ENCODE measurements at places on chromosomes 1 and 21.

DNA sequence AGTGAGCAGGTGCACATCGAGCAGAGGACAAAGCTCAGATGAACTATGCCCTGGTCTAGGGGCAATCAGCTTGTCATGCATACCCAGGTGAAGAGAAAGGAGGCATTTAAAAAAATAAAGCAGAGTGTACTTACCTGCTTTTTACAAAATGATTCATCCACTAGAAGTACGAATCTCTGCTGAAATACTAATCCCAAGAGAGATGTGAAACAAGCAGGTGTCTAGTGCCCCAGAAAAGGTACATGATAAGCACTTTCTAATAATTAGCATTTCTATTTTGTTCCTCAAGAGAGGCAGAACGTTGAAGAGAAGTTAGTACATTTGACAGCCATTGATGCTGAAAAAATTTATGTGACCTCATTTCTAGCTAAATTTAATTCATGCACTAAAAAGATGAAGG, 31.1 kb downstream of the CHODL start:
- DNase-seq, result peak; percentile 84

- no peak for DNase-seq
Measured at GRCh38 chr1:30465096-30465495, 258.3 kb downstream of the MATN1 start.

GRCh38 chr1:50423670-50424000, 392 bp upstream of the DMRTA2 start:
- DNase-seq, result peak; percentile 85

DNA sequence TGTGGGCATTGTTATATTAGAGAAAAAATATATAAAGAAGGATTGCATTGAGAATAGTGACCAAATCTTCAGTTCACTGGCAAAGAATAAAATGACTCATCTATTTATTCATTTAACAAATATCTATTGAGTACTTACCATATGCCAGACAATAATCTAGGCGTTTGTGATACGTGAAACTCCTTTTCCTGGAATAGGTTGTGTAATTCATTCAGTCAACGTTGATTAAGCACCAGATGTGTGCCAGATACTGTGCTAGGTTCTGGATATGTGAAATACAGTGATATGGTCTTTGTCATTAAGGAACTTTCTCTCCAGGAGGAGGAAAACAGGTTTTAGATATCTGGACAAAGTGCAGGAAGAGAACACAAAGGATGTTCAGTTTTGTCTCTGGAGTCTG, 344.5 kb downstream of the RWDD3 start:
- no peak for DNase-seq

GRCh38 chr1:191255354-191256054, 777.8 kb upstream of the BRINP3 start:
- no peak for DNase-seq

DNA sequence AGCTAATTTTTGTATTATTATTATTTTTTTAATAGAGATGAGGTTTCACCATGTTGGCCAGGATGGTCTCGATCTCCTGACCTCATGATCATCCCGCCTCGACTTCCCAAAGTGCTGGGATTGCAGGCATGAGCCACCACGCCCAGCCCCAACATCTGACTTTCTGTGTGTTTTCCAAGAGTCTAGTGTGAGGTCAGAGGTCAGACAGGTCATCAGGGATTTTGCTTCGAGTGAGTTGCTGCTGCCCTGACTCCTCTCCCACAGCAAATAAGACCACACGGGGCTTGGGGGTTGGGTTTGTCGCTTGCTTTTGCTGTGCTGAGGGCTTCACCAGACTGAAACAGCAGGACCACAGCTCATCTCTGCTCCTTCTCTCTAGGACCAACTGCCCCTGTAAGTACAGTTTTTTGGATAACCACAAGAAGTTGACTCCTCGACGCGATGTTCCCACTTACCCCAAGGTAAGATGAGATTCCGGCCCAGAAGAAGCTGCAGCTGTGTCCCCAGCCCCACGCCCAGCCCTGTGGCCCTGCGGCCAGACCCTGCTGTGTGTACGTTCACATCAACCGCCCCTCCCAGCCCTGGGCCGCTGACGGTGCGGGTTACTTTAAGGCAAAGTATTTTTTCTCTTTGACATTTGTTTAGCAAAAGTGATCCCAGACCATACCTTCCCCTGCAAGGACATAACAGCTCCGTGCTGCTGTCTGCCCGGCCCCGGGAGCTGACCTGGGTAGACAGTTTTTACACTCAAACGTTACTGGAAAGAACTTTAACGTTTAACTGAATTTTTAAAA, 97.5 kb downstream of the PDE9A start:
- DNase-seq, result no peak

GRCh38 chr1:174988539-174988938, 11.2 kb upstream of the CACYBP start:
- no peak for DNase-seq

DNA sequence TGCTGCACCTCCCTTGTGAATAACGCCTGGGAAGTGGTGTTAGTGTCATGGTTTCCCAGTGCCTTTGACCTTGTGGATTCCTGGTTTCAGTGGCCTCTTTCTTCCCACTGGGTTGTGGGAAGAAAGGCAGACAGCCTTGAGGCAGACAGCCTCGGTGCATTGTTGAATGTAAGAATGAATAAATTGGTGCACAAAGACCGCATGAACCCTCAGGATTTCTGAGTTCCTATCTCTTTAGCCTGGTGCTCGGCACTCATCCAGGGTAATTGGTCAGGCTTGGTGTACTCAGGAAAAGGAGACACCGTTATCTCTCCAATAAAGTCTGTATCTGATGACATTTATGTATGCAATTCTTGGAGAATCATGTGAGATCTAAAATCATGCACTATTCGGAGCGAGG, 5.1 kb downstream of the ZNF362 start:
- no peak for DNase-seq

DNA sequence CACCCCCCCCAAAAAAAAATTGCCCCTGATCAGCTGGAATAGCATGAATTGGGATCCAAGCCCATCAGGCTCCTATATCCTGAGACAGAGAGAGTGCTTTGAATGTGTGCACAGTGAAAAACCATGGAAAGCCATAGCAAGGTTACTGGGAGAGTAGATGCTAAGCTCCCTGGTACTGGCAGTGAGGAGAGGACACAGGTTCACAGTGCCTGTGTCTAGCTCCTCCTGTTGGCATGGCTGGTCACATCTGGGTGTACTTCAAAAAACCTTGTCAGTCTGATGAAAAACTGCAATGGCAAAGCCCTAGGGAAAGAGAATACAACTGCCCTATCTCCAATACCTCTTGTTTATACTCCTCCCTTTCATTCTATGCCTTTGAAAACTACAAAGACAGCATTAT, 12.9 kb downstream of the COPA start:
- DNase-seq, result no peak

DNA sequence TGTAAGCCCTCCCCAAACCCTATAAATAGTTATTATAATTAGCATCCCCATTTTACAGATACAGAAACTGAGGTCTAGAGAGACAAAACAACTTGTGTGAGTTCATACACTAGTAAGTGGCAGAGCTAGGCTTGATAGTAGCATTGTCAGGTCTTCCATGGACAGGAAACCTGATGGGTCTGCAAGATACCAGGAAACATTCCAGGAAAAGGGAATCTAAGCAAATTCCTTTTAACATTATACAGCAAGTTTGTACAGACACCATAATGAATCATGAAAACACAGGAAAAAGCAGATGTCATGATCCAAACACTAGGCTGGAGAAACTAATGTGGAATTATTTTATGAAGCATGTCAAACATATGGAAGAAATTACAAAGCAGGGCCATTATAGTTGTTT, 89.1 kb upstream of the KCNK2 start:
- no peak for DNase-seq

DNA sequence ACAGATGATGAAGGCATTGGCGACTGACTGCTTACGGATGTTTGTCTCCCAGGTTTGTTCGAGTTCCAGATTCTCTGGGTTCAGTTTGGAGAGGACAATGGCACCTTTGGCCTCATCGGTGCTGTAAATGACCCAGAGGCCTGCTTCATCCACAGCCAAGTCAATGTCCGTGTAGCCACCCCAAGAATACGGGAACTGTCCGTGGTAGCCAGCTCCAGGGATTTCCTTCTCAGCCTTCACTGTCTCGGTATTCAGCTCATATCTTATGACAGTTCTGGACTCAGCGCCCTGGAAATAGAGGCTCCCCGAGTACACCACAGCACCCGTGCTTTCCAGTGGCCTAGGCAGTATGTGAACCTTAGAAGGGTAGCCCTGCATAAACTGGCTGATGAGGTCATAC, 14.1 kb downstream of the MYOCOS start:
- no peak for DNase-seq

- DNase-seq, result no peak
Measured at GRCh38 chr1:171751221-171751620, 9.4 kb upstream of the VAMP4 start.

DNA sequence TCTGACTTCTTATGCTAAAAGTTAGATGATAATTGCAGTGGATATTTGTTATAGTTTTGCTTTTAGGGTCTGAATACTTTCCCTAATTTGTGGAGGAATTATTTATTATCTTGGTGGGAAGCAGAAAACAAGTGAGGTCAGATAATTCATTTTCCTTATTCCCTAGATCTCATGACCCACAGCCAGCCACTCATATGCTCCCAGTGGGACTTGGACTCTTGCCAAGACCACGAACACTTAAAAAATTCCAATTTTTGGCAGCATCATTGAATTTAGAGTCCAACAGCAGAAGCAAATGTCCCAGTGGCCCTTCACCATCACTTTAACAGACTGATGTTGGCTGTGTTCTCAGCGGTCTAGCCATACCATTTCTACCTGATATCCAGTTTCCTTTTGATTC, 204.2 kb downstream of the HMCN1 start:
- no peak for DNase-seq

- no peak for DNase-seq
Measured at GRCh38 chr1:158058237-158058985, 65.0 kb downstream of the KIRREL1 start.

GRCh38 chr21:25732091-25732760, 2.5 kb downstream of the ATP5PF start:
- no peak for DNase-seq

DNA sequence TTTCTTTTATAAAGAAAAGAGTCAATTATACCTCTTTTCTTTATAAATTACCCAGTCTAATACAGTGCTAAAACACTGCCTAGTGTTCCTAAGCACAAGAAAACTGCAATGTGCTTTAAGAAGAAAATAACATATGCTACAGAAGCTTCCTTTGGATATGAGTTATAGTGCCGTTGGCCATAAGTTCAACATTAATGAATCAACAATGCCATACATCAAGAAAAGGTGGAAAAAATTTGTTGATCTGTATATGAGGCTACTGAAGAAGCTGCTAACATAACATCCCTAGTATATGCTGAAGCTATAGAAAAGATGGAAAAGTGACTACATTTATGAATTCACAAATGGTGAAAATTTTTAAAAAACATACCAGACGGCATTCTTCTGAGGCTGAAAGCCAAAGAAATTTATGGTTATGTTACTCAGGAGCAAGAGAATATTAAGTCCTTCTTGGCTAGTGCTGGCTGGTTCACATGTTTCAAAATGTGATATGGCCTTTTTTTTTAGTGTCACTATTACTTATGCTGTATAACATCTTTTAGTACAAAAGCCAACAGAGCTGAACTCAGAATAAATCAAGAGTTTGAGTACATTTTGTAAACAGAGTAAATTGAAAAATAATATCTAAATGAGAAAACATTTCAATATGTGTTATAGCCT, 743.2 kb upstream of the RGS18 start:
- DNase-seq, result no peak

- DNase-seq, result no peak
Measured at GRCh38 chr1:181601186-181601950, 118.1 kb downstream of the CACNA1E start.

- DNase-seq, result no peak
Measured at GRCh38 chr21:29308456-29308783, 9.7 kb downstream of the BACH1 start.

DNA sequence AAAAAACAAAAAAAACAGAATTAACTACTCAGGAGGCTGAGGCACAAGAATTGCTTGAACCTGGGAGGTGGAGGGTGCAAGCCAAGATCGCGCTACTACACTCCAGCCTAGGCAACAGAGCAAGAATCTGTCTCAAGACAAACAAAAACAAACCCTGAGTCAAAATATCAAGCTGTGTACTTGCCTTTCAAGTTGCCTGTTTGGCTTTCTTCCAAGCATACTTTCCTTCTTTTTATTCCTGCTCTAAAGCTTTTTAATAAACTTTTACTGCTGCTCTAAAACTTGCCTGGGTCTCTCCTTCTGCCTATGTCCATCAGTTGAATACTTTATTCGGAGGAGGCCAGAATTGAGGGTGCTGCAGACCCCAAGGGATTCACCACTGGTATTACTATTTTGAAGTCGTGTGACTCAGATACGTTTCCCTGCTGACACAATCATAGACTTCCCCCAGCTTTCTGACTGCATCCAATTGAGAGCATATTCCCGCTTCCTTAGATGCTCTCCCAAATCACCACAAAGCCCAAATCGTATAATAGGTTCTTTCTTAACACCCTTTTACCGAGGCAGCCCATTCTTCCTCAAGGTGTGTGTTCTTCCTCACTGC, 3.5 kb upstream of the ACBD6 start:
- DNase-seq, result no peak

- DNase-seq, result no peak
Measured at GRCh38 chr1:198153804-198154203, 3.0 kb upstream of the NEK7 start.

GRCh38 chr1:17507915-17508314, 31.6 kb upstream of the ARHGEF10L start:
- no peak for DNase-seq

DNA sequence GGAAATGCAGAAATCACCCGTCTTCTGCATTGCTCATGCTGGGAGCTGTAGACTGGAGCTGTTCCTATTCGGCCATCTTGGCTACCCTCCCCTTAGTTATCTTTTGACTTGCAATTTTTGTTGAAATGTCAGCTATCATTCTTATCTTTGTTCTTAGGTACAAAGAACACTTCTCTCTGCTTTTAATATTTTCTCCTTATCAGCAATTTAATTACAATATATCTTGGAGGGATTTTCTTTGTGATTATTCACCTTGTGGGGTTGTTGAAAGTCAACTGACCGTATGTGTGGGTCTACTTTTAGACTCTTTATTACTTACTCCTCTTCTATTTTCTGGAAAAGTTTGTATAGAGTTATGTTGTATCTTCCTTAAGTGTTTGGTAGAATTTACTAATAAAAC, 43.1 kb upstream of the PKP1 start:
- DNase-seq, result no peak

DNA sequence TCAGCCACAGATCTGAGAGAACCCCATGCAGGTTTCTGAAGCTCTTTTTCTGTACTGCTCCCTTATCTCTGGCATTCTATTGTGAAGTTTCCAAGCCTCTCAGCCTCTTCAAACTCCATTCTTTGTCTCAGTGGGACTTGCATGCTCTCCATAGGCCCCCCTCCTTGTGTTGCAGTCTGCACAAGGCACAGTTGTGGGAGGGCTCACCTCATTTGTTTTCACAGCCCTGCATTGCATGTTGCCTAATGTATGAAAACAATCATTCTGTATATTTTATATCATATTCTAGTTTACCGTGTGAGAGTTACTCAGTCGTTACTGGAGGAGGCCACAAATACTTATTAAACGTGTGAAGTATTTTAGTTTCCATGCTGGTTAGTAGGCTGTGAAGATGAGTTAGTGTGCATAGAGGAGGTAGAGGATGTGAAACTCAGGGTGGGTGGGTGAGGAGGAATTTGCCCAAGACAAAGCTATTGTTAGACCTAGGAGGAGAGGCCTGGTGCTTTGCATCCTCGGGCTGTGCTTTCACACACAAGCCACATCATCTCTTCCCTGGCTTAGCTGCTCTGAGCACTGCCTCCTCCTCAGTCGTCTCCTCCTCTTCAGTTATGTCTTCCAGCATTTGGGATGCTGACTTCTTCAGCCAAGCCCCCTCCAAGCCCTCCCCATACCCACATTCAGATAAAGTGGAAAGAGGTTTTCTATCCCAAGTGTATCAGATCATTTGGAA, 7.8 kb upstream of the CHI3L2 start:
- no peak for DNase-seq

- DNase-seq, result no peak
Measured at GRCh38 chr1:180805316-180805715, 107.4 kb upstream of the KIAA1614 start.

Data from NCI-H1105 treated with DMSO at 0.1 percent for 48 hours (cell line).